A673 (cell line): ENCODE measurements at places on chromosomes 13 and 19. TPM values are rescaled to one million over a fixed set of nuclear protein-coding genes. Genes with fewer than 3 reads are reported as not detected.

Gene POSTN
- 1.8 and 3.2 TPM in 2 replicates for total RNA-seq

Gene IL11
- 0.42 and 0.47 TPM in 2 replicates for total RNA-seq

Gene DNAAF3
- 4.2 and 9.1 TPM in 2 replicates for total RNA-seq

Gene FLT3
- total RNA-seq: 0.15 and 0.22 TPM in 2 replicates
